ENCODE measurements at places on chromosomes 3 and 15.

DNA sequence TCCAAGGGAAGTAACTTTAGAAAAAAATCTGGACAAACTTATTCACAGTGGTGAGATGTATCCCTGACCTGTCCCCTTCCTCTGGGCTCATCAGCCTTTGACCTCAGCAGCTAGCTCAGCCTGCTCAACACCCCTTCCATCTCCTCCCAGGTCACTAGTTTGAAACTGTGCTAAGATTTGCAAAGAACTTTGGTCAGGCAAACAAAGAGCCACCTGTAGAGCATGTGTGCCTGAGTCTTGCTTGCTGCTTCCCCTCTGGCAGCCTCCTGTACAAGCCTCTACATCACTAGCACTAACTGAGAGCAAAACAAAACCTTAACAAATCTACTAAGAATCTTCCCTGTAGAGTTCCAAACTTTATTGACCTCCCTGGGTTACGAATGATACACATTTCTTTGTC, 43.9 kb downstream of the NR1I2 start:
- DNase-seq, result no peak

- DNase-seq, result no peak
Measured at GRCh38 chr3:73622091-73622805, 2.5 kb downstream of the PDZRN3 start.

GRCh38 chr3:186985661-186986364, 55.5 kb downstream of the ST6GAL1 start:
- DNase-seq, result no peak

- no peak for DNase-seq
Measured at GRCh38 chr3:36210840-36211651, 169.3 kb upstream of the STAC start.

Data from stimulated activated CD8-positive, alpha-beta memory T cell treated with anti-CD3 and anti-CD28 coated beads, Interleukin-2, amount 100 ng/mL, for 48 hours (primary cell).